Fibroblast of skin of scalp (primary cell): ENCODE measurements at places on chromosomes 11 and 22.

DNA sequence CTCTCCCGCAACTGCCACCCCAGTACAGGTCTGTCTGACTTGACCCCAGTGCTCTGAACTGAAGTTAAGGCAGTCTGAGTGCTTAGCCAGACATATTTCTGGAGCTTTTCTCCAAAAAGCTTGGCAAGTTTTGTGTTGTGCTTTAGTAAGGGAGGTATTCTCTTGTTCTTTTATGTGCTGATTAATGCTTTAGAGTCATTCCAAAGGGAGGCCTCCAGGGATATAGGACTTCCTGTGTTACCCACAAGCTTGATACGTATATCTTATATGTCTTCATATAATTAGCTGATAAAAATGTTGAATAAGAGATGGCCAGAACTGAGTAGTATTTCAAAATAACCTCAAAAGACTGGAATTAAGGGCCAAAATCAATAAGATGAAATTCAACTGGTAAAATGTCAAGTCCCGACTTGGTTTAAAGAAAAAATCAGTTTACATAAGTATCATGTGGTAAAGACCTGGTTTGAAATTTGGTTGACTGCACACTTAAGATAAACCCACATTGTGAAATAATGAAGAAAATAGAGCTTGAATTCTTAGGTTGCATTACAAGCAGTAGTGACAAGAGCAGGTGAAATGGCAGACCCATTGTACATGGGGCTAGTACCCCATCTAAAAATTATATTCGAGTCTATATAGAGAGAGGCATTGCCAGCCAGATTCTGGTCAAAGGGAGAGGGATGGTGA, 226.9 kb downstream of the SNX19 start:
- peak; percentile 61 for DNase-seq

GRCh38 chr11:76206327-76207081, at the start of gene WNT11:
Gene WNT11, minus strand, starts transcription at chr11:76206502. Its CDS starts 95 bp downstream, at chr11:76206407.
- no peak for DNase-seq

GRCh38 chr11:43708776-43709175, 28.2 kb downstream of the HSD17B12 start:
- DNase-seq: no peak

DNA sequence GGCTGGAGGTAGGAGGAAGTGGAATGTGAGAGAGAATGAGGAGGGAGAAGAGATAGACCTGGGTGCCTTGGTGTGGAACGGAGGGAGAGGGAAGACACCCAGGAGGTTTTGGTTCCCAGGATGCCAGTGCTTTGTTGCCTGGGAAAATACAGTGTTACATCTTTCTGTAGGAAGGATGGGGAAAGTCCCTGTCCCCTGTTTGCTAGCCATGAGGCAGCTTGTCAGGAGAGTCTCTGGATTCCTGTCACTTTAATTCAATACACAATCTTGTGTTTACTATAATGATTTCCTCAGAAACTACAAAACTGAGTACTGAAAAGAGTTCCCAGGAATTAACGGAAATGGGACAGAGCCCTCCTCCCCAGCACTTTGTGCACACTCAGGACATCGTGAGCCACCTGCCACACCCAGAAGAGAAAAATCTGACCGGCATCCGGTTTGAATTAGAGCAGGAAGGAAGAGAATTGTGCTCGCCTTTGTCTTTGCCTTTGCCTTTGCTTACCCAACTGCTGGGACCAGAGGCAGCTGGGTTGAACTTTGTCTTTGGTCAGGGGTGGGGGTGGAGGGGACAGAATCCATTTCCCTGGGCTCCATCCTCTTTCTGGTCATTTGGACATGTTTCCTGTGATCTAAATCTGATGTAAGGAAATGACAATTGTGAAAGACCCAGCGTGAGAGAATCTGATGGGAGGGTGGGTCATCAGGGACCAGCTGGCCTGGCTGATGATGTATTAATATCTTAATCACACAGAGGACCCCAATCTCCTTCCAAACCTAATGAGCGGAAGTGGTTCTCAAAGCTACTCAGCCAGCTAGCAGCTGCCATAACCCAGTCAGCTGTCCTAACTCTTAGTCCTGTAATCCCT, 1.3 kb upstream of the LIMK2 start:
- peak; percentile 33 for DNase-seq

- DNase-seq: peak; percentile 75
Measured at GRCh38 chr11:73404048-73404447, 27.8 kb downstream of the RELT start.

DNA sequence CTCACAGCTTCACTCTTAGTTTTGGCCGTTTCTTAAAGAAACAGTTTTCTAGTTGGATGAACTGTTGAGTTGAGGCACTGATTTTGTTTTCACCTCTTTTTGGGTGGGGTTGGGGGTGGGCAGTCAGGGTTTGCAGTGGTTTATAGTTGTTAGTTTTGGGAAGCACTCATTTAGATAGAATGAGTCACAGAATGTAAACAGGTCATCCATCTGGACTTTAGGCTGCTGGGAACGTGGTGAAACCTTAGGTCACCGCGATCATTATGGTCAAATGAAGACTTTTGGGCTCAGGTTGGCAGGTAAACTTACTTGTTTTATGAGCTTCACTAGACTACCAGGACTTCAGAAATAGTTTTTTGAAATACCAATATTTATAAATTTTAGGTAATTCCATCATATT, 48.4 kb downstream of the CSTPP1 start:
- no peak for DNase-seq

DNA sequence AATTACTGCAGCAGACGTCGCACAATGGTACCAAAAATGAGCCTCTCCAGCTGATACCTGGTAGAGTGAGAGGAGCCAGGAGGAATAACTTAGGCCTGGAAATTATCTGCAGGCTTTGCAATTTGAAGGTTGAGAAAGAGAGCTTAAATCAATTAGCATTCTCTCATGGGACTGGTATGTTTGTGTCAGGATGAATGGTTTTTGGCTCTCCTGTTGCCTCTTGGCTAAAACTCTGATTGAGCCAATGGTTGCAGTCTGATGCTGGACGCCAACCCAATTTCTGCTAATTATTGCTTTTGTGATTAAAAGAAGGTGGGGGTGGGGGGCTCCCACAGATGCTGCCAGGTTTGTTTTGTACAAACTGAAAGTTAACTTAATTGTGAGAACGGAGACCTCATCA, 12.5 kb upstream of the NELL1 start:
- DNase-seq: no peak

- peak; percentile 60 for DNase-seq
Measured at GRCh38 chr11:116294630-116295029, 478.2 kb downstream of the BUD13 start.

DNA sequence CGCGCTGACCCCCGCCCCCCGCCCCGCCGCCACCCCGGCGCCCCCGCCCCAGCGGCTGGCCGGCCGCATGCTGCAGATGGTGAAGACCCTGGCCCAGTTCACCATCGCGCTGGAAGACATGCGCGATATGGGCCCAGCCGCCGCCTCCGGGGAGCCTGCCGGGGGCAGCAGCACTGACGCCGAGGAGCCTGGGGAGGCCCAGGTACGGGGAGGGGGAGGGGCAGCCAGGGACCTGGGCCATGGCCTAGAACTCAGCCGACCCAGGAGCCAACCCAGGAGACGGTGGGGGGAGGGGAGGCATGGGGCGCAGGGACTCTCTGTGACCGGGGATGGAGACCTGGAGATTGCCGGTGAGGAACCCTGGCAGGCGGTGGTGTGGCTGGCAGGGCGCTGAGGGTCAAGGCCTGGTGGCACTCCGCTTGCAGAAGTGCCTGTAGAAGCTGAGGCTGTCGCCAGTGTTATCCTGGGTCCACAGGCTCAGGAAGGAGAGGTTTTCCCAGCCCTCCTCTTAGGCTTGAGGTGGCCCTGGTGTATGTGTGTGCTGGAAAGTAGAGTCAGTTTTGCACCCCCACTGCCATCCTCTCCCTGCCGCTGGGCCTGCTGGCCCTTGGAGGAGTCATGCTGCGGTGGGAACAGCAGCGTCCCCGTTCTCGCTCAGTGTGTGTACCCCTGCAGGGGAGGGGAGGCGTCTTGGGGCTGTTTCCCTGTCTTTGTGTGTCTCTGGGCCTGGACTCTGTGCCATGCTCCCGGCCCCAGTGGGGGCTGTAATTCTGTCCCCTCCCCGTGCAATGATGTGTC, 32.9 kb upstream of the RELT start:
- no peak for DNase-seq

DNA sequence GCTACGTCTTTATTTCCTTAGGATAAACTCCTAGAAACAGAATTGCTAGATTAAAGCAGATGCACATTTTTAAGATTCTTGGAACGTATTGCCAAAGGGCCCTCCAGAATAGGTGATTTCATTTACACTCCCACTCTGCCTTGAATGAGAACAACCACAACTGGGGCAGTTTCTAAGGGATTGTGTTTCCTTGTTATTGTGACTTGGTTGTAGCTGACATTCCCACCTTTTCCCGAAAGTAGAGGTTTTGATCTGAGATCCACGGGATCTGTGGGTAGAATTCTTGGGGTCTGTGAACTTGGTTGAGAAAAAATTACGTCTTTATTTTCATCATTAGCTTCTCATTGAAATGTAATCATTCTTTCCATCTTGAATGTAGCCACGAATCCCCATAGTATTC, 21.5 kb downstream of the LRRC32 start:
- no peak for DNase-seq

GRCh38 chr22:24485608-24486007, 9.5 kb upstream of the UPB1 start:
- no peak for DNase-seq
